ENCODE measurements at places on chromosomes 7 and 10.

DNA sequence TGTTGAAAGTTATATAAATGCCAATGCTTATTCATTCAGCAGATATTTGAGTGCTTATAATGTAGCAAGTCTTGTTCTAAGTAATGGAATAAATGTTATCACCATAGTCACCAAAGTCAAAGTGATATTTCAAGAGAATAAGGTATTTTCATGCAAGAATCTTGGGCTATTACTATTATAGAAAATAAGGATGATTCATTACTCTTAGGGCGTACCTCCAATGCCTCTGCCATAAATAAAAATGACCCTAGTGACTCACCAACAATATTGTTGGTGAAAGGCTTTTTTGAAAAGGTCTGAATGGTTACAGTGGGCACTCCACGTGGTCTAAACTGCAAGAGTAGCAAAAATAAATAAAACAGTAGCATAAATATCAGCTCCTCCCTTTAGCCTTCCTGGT is 68.4 kb downstream of the RALA start:
- no peak for DNase-seq

DNA sequence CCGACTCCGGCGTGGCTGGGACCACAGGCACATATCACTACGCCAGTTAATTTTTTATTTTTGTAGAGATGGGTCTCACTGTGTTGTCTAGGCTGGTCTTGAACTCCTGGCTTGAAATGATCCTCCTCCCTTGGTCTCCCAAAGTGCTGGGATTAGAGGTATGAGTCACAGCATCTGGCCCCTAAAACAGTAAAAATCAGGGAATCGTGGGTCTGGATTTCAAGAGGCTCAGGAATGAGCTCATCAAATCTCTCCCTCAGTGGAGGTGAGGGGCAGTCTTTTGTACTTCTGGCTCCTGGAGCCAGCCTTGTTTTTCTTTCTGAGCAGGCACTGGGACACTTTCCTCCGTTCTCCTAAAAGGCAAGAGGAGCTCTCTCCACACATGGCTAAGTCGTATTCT is 32.1 kb upstream of the RHEB start:
- no peak for DNase-seq

DNA sequence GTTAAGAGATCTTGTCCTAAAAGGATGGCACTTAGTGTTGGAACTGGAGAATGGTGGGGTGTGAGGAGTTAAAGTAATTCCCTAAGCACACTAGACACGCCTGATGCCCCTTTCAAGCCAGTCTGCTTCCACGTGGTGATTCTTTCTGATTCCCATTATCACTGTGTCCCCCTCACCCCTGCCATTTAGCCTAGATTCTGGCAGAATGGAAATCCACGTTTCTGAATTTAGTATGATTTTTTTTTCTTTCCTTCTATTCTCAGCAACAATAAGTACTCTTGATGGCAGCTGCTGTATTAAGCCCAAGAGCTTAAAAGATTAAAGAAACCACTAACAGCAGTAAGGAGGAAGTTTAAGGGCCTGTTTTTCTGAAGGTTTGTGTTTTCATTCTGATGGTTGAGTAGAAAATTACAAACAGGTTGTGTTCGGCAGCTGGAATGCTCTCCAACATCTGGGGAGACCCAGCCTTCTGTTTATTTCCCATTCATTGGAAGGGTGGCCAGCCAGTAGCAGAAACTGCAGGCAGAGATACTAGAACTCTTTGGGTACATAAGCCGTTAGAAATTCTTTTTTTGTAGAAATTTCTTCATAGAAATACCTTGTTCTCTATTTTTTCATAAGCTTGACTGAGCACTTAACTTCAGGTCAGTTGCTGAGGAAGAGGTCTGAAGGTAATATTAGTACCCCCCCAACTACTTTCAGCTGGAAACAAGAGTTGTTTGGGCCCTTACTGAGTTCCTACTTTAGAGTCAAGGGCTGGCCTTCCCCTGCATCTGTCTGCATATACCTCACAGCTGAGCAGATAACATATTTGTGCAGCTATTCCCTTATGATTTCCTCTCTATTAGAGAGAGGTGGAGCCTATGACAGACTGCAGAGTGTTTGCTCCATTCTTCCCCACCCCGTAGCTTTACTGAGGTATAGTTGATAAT is 355.1 kb downstream of the AUTS2 start:
- peak; percentile 56 for DNase-seq

GRCh38 chr7:136102881-136103280 is 125.7 kb upstream of the MTPN start:
- no peak for DNase-seq

- no peak for DNase-seq
These were observed 71.3 kb downstream of the ORC5 start for GRCh38 chr7:104136561-104136960.

GRCh38 chr7:16826060-16826459 is 21.3 kb upstream of the AGR2 start:
- DNase-seq = no peak

GRCh38 chr10:44671319-44671718 is 239.8 kb upstream of the TMEM72 start:
- DNase-seq = no peak

- no peak for DNase-seq
These were observed 23.1 kb downstream of the ADAMTS14 start for GRCh38 chr10:70695241-70696030.

All from hematopoietic multipotent progenitor cell treated with erythropoietin and hydrocortisone succinate and interleukin-3 and kit ligand, for 4 days (in vitro differentiated cells).